ENCODE measurements at places on chromosomes 1 and 21.

DNA sequence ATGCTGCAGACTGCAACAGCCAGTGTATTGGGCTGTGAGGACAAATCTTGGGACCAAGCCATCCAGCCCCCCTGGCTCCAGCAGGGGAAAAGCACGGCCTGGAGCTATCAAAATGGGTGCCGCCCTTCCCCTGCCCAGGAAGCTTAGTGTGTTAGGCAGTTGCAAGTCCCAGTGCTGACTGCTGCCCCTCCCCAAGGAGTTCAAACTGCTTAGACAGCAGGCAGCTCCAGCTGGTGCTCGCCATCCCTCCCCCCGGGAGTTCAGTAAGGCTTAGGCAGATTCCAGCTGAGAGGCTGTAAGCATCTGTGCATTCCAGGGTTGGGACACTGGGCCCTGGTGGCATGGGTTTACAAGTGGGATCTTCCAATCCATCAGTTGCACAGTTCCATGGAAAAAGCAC is 579.6 kb upstream of the NR5A2 start:
- DNase-seq, result no peak

- no peak for DNase-seq
Observed at GRCh38 chr1:24500448-24501048, 2.1 kb upstream of the RCAN3 start.

GRCh38 chr1:93653656-93654055 is 28.0 kb downstream of the BCAR3 start:
- no peak for DNase-seq

DNA sequence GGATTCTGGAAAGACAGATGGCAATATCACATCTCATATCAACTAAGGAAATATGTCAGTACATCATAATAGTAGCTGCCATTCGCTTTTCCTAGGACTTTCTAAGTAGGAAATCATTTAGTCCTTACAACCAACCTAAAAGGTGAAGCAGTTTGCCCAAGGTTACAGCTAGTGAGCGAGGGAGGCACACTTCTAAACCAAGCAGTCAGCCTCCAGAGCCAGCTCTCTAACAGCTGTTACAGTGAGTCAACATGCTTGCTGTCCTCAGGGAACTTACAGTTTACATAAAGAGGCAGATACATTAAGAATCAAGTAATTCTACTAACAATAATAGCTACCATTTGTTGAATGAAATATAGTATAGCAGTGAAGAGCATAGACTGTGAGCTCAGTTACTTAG is 57.1 kb downstream of the GIPC2 start:
- no peak for DNase-seq

All from activated CD8-positive, alpha-beta memory T cell treated with anti-CD3 and anti-CD28 coated beads, Interleukin-2, amount 50 U/mL, for 4 hours (primary cell).